ENCODE measurements at places on chromosomes 13 and 19. TPM values are rescaled to one million over a fixed set of nuclear protein-coding genes. Genes with fewer than 3 reads are reported as not detected.

TMEM238 gene
- total RNA-seq, result 0.14 TPM

TSHZ3 gene
- total RNA-seq, result 52.5 TPM

SIGLECL1 gene
- not detected for total RNA-seq

LILRB4 gene
- not detected for total RNA-seq

PSG1 gene
- total RNA-seq, result not detected

Data from SJCRH30 (cell line).